Immature natural killer cell (primary cell): ENCODE measurements at places on chromosomes 3 and 15. TPM values are rescaled to one million over a fixed set of nuclear protein-coding genes. Genes with fewer than 3 reads are reported as not detected.
A peak's percentile ranks its signal among the peaks of the same experiment; 100 is the strongest.

DNA sequence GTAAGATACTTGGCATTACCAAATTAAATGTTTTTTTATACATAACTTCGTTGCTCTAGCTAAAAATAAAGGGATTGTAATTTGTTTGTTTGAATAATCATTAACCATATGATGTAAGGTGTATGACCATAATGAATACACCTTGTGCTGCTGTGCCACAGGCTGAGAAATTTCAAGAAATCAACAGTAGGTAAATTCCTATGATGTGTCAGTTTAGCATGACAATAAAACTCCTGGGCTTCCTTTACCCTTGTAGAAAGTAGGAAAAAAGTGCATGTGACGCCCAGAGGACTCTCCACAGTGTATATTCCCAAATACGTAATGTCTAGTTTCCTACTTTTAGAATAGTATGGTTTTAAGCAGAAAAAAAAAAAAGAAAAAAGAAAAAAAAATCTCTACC lies 208.1 kb downstream of the SATB1 start:
- no peak for DNase-seq

Gene PLAAT1
- not detected for polyA plus RNA-seq

DNA sequence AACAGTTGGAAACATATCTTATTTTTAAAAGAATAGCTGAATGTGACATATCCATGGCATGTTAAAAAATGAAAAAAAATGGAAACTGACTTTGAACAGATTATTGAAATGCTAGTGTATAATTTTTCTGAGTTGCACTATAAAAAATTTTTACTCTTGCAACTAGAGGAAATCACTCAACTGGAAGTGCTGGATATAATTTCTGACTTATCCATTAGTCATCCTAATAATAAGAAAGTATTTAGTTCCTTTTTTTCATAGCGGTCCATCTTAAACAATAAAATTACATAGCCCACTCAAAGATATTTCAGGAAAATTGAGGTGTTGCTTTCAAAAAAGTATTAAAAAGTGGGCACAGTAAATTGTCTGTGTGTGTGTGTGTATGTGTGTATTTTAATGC lies 80.7 kb downstream of the MBNL1 start:
- no peak for DNase-seq

GRCh38 chr3:146241523-146242240 lies 9.2 kb downstream of the PLSCR4 start:
- no peak for DNase-seq

DNA sequence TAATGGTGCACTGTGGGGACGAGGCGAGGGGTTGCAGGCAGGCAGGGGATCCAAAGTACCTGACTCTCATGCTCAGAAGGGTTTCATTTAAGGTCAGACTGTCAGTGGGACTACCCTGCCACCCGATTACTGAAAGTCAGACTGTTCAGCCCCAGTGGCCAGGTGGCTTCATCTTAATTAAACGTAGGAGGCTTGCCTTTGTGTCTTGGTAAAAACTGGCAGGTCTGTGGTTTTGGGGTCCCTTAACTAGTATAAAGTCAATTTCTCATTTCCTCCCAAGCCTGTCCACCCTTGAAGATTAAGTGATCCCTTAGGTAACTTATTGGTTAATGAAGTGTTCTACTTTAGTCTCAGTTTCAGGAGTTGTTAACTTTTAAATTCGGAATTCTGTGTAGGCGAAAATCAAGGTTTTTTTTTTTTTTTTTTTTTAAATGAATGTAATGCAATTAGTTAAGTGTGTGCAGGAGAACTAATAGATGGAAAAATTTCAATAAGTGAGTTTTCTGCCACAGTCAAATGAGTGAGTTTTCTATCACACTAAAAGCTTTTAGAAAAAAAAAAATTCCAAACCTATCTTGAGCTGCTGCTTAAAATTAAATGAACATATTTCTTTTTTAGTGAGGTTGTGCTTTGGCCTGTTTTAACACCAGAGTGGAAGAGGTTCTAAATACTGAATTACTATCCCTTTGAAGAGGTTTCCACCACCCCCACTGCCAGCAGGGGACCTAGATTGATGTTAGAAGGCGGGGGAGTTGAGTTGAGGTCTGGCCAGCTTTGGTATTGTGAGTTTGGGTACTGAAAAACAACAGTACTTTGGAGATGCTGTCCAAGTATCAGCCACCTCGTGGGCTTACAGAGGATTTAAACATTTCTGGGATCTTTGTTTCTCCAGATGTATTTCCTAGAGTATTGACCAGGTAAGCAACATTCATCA lies 15.2 kb downstream of the ITPR1 start:
- no peak for DNase-seq

Gene CCRL2
- polyA plus RNA-seq, result 2.0 TPM

Gene AHSG
- not detected for polyA plus RNA-seq

DNA sequence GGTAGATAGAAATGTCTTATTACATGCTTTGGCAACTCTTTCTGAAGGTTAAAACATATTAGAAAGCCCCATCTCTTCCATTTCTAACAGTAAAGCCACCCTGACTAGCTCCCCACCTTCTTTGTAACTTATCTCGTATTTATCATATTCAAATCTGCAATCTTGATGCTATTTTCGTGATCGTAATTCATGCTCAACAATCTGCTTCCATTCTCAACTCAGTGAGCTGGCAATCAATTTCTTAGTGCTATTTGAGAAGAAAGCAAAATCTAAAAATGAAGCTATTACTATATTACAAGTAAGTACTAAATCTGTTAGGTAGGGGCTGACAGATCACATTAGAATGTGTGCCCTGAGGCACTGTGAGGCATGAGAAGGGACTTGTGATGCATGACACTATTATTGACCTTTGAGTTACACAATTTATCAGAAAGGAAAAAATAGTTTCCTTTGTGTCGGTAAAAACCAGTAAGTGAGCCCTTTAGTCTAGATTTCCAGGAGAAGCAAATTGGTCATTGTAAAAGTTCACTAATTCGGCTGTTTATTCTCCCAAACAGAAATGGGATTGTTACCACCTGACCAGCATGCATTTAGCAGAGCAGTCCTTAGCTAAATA lies 379.7 kb upstream of the CNTN6 start:
- DNase-seq, result no peak

DNA sequence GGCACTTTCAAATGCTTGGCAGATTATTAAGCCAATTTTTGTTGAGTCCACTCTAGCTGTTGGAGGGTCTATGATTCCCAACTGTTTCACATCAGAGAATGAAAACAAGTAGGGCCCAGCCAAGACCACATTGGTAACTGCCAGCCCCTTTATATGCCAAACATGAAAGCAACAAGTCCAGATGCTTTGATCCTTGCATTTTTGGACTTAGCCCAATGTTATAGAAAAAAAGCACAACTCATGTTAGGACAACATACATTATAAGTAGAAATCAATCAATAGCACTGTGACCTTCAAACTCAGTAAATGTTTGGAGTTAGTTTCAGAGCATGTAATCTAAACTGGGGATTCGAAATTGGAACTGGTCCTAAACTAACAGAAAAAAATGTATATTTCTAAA lies 674.7 kb downstream of the MECOM start:
- no peak for DNase-seq

- no peak for DNase-seq
Observed at GRCh38 chr15:51864408-51865056, 35.1 kb downstream of the TMOD3 start.

- DNase-seq, result no peak
Observed at GRCh38 chr3:185779461-185779860, 45.4 kb downstream of the IGF2BP2 start.

GRCh38 chr3:89525609-89526008 lies 418.2 kb downstream of the EPHA3 start:
- DNase-seq, result no peak

GRCh38 chr15:101121511-101122090 lies 130.2 kb downstream of the CHSY1 start:
- peak; percentile 35 for DNase-seq

Gene GCSAM
- 3.6 TPM for polyA plus RNA-seq

- DNase-seq, result no peak
Observed at GRCh38 chr15:100806157-100806556, 73.5 kb upstream of the ALDH1A3 start.

Gene IMPG2
- polyA plus RNA-seq, result not detected

- no peak for DNase-seq
Observed at GRCh38 chr3:127791221-127791913, 30.9 kb downstream of the MGLL start.

GRCh38 chr3:38476157-38476756 lies 19.9 kb upstream of the EXOG start:
- DNase-seq, result no peak

DNA sequence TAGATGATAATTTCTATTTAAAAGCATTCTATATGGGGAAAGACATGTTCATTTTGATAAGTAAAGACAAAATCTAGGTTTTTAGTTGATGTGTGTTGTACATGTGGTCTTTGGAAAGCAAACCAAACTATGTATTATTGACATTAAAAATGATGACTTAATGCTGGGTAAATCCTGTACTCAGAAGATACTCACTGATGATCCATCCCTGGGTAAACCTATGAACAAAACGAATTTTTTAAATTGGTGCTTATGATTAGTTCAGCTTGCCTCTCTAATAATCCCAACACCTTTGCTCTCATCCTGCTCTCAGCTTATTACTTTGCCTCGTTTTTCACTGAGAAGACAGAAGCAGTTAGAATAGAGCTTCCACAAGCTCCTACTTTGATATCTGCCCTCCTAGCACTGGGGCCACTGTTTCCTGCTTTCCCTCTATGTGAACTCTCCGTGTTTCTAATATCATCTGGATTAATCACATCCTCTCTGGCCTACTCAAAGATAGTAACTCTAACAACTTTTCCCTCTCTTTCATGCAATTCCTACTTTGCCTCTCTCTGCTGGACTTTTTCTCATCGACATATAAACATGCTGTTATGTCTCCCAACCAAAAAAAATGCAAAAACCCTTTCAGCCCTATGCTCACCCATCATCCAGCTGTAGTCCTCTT lies 29.3 kb downstream of the RARRES1 start:
- DNase-seq, result no peak

DNA sequence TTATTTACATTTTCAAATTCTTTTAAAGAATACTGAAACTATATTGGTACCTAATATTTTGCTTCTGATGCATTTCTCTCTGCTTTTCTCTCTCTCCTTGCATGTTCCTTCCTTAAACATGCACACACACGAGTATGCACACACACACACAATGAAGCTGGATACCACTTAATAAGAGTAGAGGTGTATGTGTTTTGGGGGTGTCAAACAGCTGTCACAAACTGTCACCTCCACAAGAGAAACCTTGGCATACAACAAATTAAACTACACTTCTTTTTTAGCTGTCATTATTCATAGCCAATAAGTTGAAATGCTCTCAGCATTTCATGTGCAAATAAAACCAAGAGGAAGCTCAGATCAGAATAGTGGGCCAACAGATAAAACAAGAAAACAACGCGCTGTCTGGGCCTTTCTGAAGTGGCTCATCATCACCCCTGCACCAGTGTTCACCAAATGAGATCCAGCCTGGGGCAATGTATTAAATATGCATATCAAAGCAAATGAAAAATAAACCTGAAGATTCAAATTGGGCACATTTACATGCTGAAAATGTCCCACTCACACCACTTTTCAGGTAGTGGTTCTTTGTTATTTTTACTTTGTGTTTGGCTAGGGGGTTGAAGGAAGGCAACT lies 9.7 kb downstream of the MEIS2 start:
- DNase-seq, result no peak

Gene TSEN2
- polyA plus RNA-seq, result 3.0 TPM

DNA sequence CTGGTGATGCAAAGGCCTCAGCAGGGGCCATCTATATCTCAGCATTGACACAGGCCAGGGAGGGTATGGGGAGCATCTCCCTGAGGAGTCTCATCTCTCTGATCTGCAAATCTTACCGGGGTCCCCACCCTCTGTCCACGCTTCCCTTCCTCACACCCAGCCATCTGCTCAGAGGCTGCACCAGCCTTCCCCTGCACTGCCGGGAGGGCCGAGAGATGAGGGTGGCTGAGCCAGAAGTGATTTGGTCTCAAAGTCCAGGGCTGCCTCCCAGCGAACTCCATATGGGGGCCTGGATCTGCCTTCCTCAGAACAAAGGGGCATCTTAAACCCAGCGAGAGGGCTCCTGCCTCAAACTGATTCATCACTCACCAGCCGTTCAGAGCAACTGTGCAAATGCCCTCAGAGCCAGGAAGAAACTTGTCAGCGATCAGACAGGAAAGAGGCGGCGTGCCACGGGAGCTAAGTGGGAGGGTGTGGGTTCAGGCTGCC lies 4.6 kb downstream of the IGDCC3 start:
- DNase-seq, result no peak

Gene CD86
- 7.4 TPM for polyA plus RNA-seq

Gene RTP3
- not detected for polyA plus RNA-seq

Gene CELSR3
- polyA plus RNA-seq, result not detected

DNA sequence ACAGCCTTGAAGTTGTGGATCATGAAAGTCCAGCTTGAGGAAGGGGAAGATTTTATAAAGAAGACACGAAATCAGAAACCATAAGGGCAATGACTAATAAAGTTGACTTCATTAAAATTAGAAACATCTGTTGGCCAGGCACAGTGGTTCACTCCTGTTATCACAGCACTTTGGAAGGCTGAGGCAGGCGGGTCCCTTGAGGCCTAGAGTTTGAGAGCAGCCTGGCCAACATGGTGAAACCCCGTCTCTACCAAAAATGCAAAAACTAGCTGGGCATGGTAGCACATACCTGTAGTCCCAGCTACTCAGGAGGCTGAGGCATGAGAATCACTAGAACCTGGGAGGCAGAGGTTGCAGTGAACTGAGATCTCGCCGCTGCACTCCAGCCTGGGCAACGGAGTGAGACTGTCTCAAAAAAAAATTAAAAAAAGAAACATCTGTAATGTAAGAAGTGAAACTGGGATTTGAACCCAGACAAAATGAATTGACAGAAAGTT lies 7.9 kb upstream of the UBXN7 start:
- no peak for DNase-seq

- no peak for DNase-seq
Observed at GRCh38 chr3:58585994-58586393, 8.8 kb upstream of the FAM107A start.

DNA sequence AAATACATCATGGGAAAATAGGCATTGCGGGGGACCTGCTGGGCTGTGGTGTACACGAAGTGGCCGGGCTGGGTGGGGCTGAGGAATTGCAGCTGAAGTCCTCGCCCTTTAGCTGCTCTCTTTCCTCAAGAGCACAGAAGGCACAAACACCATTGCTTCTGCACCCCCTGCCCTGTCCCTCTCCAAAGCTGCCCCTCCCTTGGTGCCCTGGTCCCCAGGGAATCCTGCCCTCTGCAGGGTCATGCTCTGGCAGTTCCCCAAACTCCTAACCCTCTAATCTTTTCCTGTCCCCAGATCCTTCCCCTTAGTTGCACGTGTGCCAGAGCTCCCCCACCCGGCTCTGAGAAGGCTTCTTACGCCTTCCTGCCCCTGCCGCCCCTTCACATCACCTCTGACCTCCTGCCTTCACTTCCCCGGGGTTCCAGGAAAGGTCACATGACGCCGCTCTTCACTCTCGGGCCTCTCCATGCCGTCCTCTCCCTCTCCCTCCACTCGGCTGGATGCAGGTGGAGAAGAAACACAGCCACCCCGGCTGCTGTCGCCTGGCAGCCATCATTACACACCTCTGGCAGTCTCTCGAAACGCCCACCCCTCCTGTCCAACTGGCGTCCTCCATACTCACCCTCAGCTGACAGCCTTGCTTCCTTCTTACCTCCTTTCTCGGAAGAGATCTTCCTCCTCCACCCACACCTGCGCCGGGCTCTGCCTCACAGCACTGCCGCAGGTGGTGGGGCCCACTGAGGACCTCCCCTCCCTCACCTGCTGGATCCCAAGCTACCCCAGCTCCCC lies 6.9 kb upstream of the PCSK6 start:
- no peak for DNase-seq
